DMS79 treated with DMSO at 0.1 percent for 48 hours (cell line): ENCODE measurements at places on chromosomes 4 and X.

DNA sequence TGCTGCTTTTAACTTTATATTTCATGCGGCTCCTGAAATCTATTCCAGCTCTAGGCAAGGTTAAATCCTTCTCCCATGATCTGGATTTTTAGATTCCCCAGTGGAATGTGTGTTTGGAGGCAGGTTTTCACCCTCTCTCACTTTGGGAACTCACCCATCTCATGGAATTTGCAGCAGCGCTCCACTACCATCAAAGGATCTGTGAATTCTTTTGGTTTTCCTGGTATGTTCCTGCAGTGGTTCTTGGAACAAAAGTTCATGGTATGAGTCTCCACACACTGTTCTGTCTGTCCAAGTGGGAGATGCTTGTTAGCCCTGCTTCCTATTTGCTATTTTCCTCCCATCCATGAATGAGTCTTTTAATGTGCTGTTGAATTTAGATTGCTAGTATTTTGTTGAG lies 14.0 kb downstream of the APOOL start:
- DNase-seq: no peak

GRCh38 chr4:77797239-77797638 lies 21.9 kb downstream of the CNOT6L start:
- no peak for DNase-seq

- no peak for DNase-seq
Measured at GRCh38 chr4:21226637-21227538, 526.6 kb downstream of the PACRGL start.

- DNase-seq: no peak
Measured at GRCh38 chr4:122012735-122013134, 60.9 kb upstream of the TRPC3 start.

GRCh38 chr4:139278912-139279759 lies 889 bp downstream of the MGARP start:
- DNase-seq: no peak

- DNase-seq: no peak
Measured at GRCh38 chr4:152101556-152102435, 341.0 kb upstream of the GATB start.

GRCh38 chr4:182447767-182448280 lies 204.6 kb downstream of the TENM3 start:
- no peak for DNase-seq

DNA sequence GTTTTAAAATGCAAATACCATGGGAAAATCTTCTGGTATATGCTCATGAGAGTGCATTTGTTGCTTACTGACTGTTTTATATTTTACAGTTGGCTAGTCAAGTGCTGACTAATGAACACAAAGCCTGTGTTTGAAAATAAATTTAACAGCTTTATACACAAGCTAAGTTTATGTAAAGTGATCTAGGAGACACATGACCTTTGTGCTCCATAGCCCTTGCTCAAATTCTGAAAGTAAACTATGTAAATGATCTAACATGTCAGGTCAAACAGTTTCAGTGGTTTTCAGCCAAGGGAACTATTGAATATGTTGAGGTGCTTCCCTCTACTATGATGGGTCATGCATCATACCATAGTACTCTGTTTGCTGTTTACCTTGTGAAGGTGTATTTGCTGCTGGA lies 36.7 kb downstream of the DIAPH2 start:
- DNase-seq: no peak

- DNase-seq: no peak
Measured at GRCh38 chr4:108327642-108328382, 159.1 kb upstream of the LEF1 start.

DNA sequence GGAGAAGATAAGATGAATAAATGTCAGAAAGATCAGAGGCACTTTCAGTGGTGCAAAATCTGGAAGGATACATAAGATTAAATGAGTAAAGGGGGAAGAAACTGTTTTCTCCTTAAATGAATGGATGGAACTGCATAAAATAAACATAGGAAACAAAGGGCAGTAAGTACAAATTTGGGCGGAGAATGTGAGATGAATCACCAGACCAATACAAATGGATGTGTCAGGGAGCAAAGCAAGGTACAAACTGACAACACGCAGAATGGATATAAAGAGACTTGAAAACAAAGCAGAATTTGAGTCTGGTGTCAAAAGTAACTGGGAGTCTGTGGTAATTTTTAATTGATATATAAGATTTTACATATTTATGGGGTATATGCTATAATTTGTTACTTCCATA lies 175.3 kb upstream of the PCDH18 start:
- DNase-seq: no peak
